Tongue (tissue), 3 donors: ENCODE measurements at places on chromosomes 13 and 19. TPM values are rescaled to one million over a fixed set of nuclear protein-coding genes. Genes with fewer than 3 reads are reported as not detected.
A peak's percentile ranks its signal among the peaks of the same experiment; 100 is the strongest.

DNA sequence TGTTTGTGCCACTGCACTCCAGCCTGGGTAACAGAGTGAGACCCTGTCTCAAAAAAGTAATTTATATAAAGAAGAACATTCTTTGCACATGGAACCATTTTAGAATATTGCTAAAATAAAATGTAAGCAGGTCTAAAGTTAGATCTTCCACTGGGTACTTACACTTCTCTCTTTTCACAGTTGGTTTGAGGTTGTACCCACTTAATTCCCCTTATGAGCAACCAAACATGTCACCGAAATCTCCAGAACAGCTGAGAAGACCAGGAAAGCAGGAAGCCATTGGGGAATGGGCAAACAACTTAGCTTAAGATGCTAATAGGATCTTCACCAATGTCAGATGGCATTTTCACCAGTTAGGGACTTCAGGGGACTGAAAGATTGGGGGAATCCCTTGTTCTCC lies 18.8 kb downstream of the NLRP4 start:
- DNase-seq, result no peak

DNA sequence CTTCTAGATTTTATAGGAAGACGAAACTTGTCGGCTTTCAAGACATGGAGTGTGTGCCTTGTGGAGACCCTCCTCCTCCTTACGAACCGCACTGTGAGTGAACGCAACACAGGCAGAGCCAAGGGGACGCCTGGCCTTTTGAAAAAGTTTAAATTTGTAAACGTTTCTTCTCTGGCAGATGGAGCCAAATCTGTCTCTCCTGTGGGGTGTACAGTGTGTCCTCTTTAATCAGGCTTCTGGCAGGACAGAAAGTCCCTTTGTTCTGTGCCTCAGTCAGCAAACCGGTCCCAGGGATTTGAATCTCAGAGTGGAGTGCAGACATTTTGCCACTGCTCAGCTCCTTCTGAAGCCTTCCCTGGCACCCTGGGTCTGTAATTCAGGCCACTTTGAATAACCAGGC lies 56.5 kb downstream of the TNFRSF19 start:
- no peak for DNase-seq

DNA sequence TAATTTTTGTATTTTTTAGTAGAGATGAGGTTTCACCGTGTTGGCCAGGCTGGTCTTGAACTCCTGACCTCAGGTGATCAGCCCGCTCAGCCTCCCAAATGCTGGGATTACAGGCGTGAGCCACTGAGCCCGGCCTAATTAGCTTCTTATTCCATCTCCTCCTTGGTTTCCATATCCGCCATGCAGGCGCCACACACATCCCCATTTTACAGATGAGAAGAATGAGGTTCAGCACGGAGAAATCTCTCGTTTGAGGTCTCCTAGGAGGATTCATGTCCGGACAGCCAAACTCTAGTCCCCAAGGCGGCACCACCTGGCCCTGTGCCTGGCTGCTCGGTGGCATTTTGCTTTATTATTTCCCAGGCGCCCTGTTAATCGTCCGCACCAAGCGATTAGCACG lies 46.2 kb upstream of the PTPRS start:
- DNase-seq, result no peak

DNA sequence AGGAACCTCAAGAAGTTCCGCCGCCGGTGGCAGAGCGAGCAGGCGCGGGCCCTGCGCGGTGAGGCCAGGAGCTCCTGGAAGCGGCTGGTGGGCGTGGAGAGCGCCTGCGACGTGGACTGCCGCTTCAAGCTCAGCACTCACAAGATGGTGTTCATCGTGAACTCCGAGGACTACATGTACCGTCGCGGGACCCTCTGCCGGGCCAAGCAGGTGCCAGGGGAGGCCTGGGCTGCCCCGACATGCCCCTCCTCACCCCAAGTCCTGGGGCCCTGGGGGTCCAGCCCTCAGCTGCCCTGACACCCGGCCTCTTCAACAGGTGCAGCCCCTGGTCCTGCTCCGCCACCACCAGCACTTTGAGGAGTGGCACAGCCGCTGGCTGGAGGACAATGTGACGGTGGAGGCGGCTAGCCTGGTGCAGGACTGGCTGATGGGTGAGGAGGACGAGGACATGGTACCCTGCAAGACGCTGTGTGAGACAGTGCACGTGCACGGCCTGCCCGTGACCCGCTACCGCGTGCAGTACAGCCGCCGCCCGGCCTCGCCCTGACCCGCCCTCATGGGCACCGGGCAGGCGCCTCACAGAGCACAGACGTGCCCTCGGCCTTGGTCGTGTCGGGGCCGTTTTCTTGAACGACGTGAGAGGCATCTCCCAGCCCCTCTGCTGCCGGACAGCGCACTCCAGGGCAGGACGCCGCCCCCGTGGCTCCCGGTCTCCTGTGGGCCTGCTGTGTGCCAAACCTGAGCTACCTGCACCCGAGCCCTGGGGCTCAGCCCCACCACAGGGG lies 10.4 kb upstream of the F2RL3 start:
- DNase-seq, result no peak

DNA sequence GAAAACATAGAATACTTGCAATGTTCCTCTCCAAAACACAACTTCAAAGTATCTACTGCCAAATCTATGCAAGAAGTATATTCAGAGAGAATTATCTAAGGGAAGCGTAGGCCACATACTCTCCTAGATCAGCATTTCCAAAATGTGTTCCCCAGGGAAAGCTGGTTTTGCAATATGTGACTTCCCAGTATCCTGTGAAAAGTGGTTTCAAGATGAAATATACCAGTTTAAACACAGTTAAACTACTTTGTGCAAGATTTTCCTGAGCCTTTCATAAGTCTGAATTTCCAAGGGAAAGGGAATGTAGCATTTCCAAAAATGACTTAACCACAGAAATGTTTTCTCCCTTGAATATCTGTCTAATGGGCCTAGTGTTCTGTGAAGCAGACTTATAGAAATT lies 7.6 kb downstream of the STARD13 start:
- no peak for DNase-seq

GRCh38 chr13:106103779-106104178 lies 431.7 kb downstream of the EFNB2 start:
- DNase-seq, result no peak

DNA sequence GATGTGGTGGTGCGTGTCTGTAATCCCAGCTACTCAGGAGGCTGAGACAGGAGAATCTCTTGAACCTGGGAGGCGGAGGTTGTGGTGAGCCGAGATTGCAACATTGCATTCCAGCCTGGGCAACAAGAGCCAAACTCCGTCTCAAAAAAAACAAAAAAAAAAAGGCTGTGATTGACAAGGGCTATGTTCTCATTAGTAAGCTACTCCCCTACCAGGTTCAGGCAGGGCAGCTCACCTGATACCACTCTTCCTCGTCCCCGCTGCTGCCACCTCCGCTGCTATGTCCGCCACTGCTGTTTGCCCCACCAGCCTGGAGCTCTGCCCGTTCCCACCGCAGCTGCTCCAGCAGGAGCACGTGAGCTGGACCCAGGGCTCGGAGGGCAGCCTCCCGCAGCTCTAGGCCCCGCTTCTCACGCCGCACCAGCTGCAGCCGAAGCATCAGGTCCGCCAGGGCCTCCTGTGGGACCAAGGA lies 9.4 kb downstream of the USHBP1 start:
- no peak for DNase-seq

DNA sequence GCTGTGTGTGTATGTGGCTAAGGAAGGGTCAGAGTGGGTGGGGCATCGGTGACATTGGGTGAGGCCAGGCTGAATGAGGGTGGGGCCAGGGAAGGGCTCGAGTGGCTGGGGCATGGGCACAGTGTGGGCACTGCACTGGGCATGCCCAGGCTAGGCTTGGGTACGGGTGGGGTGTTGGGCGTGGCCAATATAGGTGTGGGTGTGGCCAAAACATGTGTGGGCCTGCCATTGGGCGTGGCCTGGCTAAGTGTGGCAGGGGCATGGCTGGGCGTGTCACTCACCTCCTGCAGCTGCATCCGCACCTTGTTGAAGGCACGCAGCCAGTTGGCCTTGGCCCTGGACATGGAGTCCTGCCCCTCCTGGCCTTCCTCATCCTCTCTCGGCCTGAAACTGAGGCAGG lies 33.2 kb downstream of the UNC13A start:
- no peak for DNase-seq

DNA sequence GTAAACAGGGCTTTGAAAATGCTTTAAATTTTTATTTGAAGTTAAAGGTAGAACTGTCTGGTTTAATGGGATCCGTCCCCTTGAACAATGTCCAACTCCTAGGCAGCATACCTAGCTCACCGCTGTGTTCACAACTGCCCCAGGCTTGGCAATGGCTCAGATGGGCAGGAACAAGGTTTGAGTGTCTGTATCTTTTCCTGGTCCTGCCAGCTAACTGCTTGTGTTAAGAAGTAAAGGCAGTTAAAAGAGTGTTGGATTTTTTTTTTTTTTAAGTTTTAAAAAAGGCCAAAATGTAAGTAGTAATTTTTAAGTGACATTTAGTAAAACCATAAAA lies 66.7 kb upstream of the FNDC3A start:
- no peak for DNase-seq

GRCh38 chr13:75432045-75432444 lies 49.9 kb downstream of the TBC1D4 start:
- no peak for DNase-seq

DNA sequence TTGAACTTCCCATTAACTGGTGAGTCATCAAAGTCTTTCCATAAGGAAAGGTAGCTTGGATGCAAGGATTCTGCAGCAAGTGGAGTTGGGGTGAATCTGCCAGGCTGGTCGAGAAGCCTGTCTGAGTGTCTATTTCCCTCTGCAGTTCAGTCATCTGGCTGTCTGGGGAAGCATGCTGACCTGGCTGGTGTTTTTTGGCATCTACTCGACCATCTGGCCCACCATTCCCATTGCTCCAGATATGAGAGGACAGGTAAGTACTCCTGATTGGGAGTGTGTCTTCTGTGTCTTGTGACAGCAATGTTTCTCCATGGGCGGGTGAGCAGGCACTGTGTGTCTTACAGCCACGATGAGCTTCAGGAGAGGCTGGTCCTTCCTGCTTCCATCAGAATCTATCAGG lies 189.7 kb downstream of the SHISA2 start:
- DNase-seq, result no peak

- DNase-seq, result no peak
Observed at GRCh38 chr13:78022164-78022877, 103.7 kb upstream of the EDNRB start.

DNA sequence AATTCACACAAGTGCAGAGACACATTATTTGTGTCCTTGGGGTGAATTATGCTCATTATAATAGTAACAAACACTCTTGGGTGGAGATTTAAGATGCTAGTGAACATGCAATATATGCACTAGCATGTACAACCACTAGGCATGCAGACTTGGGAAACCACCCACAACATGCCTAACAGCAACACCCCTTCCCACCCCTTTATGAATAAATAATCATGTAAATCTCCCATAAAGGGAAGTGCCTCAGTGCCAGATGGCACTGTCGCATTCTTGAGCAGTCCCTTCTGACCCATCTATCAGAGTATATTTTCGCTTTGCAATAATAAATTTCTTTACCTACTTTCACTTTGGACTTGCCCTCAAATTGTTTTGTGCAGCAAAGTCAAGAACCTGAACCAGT lies 1362.2 kb downstream of the OLFM4 start:
- DNase-seq, result no peak

GRCh38 chr13:45782327-45783045 lies 69.1 kb downstream of the SIAH3 start:
- peak; percentile 16 for DNase-seq

DNA sequence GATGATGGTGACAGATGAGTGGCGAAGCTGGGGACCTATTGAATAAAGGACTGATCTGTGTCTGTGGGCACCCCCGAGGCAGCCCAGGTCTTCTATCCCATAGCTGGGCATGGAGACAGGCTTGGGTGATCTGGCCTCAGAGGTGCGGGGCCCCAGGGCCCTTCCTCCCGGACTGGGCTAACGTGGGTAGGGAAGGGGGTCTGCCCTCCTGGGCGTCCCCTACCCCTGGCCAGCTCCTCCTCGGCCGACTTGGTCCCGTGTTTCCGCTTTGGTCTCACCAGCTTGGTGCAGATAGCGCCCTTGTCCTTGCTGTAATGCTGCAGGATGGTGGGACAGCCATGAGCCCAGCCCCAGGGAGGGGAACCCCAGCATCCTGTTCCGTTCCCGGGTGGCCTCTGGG lies 3.3 kb downstream of the MATK start:
- no peak for DNase-seq

GRCh38 chr19:51135004-51135403 lies 7.1 kb upstream of the SIGLEC7 start:
- no peak for DNase-seq

- DNase-seq, result no peak
Observed at GRCh38 chr13:21139374-21139773, 37.0 kb downstream of the SKA3 start.

GRCh38 chr13:31965361-31966066 lies 66.1 kb upstream of the FRY start:
- peak; percentile 65 for DNase-seq

- DNase-seq, result no peak
Observed at GRCh38 chr13:111620166-111620565, 299.7 kb downstream of the TEX29 start.

DNA sequence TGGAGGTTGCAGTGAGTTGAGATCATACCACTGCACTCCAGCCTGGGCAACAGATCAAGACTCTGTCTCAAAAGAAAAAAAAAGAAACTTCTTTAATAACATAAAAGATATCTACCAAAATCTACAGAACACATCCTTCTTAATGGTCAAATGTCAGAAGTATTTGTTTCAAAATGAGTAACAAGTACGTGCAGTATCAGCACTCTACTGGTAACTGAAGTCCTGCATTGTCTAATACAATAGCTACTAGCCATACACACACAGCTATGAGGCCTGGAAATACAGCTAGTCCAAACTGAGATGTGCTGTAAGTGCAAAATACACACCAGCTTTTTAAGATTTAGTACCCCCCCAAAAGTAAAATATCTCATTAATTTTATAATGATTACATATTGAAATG lies 88.1 kb downstream of the TSC22D1 start:
- DNase-seq, result no peak

The OVOL3 gene
- not detected for total RNA-seq

The LHB gene
- not detected for total RNA-seq

The ADGRE3 gene
- not detected for total RNA-seq

The ELAVL3 gene
- total RNA-seq, result 0.31 TPM

The AMER2 gene
- total RNA-seq, result 0.62 TPM

The FAM216B gene
- total RNA-seq, result not detected

The CBY2 gene
- total RNA-seq, result not detected

The CALR3 gene
- total RNA-seq, result not detected

The IZUMO4 gene
- 3.1 TPM for total RNA-seq
